ENCODE measurements at places on chromosomes 6 and 20.

DNA sequence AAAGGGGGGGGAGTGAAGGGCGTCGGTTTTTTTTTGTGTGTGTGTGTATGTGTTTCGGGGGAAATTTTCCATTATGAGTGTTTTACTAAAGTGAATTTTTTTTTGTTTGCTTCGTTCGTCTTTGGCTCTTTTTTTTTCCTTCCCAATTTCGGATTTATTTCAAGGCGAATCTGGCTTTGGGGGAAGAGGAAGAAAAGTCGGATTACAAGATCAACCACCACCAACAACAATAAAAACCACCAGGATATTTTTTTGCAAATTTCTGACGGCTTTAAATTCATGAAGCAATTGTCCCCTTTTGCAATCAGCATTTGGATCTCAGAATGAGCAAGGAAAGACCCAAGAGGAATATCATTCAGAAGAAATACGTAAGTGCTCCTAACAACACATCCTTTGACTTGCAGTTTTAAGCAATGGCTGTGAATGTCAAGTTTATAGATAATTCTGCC, 372 bp downstream of the JARID2 start:
- DNase-seq, result no peak

DNA sequence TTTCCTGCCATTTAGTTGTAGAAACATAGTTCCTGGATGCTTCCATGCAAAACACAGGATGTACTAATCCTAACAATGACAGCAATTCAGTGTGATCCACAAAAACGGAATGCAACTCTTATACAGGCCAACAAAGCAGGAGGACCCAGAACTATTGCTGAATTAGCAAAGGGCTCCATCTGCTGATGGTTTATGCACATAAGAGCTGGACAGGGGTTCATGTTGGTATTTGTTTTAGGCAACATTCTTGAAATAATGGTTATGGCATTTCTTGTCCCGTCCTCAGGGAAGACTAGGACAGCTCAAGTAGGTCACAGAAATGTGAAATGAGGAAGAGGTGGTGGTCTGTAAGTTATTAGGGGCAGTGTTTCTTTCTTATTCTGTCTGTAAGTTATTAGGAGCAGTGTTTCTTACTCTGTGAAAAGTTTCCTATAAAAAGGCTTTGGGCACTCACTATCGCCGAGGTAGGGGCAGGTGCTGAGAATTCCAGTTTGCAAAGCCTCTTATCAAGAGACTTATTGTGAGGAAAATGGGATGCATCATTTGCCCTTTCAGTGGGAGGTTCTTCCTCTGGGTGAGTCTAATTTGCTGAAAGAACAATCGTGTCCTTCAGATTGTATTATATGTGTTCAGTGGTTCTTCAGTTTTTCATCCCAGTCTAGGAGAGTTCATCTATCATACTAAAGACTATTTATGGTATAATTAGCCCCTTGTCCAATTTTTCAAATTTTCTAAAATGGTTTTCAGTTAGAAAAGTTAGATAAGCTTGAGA, 171.1 kb downstream of the MCHR2 start:
- no peak for DNase-seq

- no peak for DNase-seq
Observed at GRCh38 chr20:1757606-1758512, 100.3 kb upstream of the SIRPG start.

- DNase-seq, result no peak
Observed at GRCh38 chr20:44154521-44155001, 32.4 kb downstream of the JPH2 start.

GRCh38 chr20:4664691-4665360, 56.9 kb upstream of the PRND start:
- no peak for DNase-seq

GRCh38 chr20:64000906-64001305, 20.0 kb downstream of the PRPF6 start:
- no peak for DNase-seq

DNA sequence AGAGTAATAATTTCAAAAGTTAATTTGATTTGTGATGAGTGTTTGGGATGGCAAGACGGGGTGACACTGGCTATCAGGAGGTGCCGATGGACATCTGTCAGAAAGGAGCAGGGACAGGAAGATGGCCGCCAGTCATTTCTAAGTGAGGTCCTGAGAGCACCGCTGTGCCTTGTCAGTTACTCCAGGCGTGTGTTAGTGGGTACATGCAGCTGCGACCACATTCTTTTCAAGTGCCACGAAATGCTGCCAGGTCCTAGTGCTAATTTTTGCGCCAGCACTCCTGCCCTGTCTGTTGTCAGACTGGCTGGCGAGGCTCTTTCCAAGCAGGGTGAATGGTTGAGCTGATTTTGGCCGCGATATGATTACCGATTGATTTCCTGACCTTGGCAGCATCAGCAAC, 64.6 kb upstream of the INSM1 start:
- DNase-seq, result no peak
